Activated naive CD8-positive, alpha-beta T cell treated with anti-CD3 and anti-CD28 coated beads for 36 hours (primary cell): ENCODE measurements at places on chromosomes 11 and 22. TPM values are rescaled to one million over a fixed set of nuclear protein-coding genes. Genes with fewer than 3 reads are reported as not detected.

DNA sequence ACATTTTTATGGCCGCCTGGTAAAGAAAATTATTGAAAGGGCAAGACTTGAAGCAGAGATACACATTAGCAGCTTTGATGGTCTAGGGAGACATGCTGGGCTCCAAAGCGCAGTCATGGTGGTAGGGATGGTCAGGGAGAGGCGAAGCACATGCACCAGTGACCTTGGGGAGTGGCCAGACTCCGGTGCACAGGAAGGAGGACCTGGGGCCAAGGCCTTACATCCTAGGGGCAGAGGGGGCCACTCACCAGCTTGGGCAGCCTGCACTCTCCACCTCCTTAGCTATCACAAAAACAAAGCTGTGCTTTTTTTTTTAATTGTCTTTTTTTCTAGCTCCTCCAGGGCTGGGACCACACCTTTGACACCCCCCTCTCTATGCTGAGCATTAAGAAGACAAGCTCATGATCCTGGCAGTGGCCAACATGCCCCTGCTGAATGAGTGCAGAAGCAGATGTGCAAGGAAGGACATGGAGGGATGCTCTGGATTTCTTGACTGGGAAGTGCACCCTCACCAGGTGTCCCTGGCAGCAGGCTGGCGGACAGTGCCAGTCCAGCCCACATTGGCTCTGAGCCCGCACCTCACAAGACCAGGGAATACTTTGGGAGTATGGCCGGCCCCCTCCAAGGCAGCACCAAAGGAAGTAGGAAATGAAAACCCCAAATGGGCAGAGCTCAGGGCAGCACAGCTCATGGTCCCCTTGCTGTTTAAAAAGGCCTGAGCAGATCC lies 619.9 kb downstream of the TBC1D22A start:
- DNase-seq, result no peak
- no peak overlapping the region for H3K4me3 ChIP-seq
- H3K4me1 ChIP-seq, result no peaks in the 10 kb centered on the region
- no peak overlapping the region for H3K27ac ChIP-seq
- no peaks in the 10 kb centered on the region for H3K27me3 ChIP-seq

DNA sequence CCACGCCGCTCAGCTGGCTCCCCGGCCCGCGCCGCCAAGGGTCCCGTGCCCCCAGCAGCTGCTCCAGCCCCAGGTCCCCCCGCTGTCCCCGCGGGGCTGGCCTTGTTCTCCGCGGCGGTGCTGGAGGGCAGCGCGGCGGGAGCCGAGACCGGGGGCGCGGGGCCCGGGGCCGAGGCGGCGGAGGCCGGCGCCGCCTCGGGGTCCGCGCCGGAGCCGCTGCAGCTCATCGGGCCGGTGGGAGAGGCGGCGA lies 128 bp downstream of the TAF10 start:
- no peak for DNase-seq
- peak overlapping the region; percentile 95 for H3K4me3 ChIP-seq
- H3K27me3 ChIP-seq, result no peaks in the 10 kb centered on the region
- peaks cover 42% of the 10 kb centered on the region for H3K36me3 ChIP-seq
- peak overlapping the region; percentile 93 for H3K27ac ChIP-seq

- DNase-seq, result no peak
- H3K4me1 ChIP-seq, result no peaks in the 10 kb centered on the region
- H3K27me3 ChIP-seq, result peaks cover 24% of the 10 kb centered on the region
- H3K36me3 ChIP-seq, result peaks cover 2% of the 10 kb centered on the region
- H3K27ac ChIP-seq, result no peak overlapping the region
Observed at GRCh38 chr11:123718063-123718462, 23.4 kb downstream of the ZNF202 start.

DNA sequence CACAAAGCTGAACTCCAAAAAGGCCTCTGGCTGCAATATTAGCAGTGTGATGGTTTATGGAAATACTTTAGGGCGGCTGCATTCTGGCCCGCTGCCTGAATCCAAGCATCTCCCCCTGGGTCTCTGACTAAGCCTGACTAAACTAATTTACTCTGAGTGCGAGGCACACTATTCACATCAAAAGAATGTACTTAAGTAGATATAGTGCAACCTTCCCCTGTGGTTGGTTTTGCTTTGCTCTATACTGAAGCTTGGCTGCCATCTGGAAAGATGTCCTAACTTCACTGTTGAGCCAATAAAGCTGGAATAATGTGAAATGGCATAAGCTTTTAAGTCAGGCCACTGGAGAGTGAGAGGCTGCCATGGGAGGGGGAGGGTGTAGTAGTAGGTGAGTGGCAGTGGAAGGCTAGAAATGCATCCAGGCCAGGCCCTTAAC lies 321.6 kb downstream of the AASDHPPT start:
- DNase-seq, result no peak
- H3K36me3 ChIP-seq, result no peaks in the 10 kb centered on the region
- no peak overlapping the region for H3K27ac ChIP-seq
- H3K4me1 ChIP-seq, result no peaks in the 10 kb centered on the region
- no peak overlapping the region for H3K4me3 ChIP-seq
- no peaks in the 10 kb centered on the region for H3K27me3 ChIP-seq

GRCh38 chr11:124167826-124168231 lies 15.3 kb upstream of the OR10D3 start:
- no peaks in the 10 kb centered on the region for H3K36me3 ChIP-seq
- no peak overlapping the region for H3K27ac ChIP-seq
- H3K4me1 ChIP-seq, result peaks cover 2% of the 10 kb centered on the region
- no peak for DNase-seq
- H3K27me3 ChIP-seq, result peaks cover 27% of the 10 kb centered on the region

HPX gene
- not detected for total RNA-seq

TREH gene
- not detected for total RNA-seq
